ENCODE measurements at places on chromosomes 11 and 22.

DNA sequence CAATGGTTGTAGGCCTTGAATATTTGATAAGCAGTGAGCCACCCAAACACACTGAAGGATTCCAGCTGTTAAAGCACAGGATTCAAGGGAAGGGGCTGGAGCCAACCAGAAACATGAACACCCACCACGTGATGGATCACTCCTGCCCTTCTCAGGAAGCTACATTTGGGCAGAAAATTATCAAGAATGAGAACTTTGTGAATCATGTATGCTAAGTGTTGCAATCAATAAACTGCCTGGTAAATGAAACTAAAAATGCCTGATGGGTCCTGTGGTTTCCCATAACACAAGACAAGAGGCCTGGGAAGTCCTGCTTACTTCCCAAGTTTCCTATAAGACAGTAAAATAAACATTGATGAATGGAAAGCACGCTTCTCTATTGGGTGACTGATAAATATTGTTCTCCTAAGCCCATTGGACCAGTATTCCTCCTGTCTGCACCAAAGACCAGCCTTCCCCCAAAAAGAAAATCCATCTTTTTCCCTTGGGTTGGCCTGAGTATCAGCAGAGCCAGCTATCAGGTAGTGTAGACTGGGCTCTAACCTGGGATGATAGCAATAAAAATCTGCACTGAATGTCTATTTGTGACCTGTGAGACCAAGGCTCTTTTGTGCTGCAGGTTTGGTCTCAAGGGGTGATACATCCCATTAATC lies 98.4 kb downstream of the CCDC83 start:
- no peak for DNase-seq

GRCh38 chr11:1573077-1573902 lies 1.2 kb upstream of the DUSP8 start:
- no peak for DNase-seq

DNA sequence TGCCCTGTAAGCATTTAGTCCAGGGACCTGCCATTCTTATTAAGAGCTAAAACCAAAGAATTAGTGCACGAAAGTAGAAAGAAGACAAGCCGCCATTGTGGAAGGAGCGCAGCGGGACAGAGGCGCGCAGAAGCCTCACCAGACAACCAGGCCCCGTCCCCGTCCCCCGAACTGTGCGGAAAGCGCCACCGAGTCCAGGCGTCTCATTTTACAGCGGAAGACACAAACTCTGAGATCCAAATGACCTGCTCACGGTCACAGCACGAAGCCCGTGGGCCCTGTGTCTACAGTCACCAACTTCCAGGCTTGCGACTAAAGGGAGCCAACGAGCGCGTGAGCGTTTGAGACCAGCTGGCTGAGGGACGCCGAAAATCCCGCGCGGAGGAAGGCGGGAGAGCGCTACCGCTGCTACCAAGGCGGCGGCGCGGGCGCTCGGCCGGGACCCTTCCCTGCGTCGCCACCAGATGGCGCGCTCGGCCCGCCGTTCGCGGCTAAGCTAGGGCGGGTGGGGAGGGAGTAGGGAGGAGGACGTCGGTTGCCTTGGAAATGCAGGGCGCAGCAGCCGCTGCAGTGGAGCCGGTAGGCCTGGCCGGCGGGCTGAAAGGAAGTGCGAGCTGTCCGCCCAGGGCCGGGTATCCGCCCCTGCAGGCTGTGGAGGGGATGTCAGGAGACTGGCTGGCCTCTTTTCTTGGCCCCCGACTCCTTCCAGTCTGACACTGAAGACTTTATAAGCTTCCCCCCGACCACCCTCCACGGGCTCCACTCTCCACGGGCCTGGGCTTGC lies 434 bp upstream of the CCDC83 start:
- peak; percentile 90 for DNase-seq

DNA sequence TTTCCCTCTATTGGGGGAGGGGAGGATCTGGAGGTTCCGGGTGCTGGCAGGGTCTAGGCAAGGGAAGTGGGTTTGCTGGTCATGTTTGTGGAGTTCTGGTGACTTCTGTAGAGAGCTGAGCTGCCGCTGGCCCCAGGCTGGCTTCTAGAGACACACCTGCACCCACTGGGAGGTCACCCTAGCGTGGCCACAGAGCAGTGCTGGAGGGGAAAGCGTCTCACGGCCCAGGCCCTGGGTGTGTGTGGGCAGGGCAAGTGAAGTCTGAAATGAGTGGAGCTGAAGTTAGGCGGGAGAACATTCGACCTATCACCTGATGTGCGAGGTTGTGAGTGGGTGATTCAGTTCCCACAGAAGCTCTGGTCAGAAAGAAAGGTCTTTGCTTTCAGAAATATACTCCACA lies 27.9 kb downstream of the SMIM38 start:
- DNase-seq, result no peak

DNA sequence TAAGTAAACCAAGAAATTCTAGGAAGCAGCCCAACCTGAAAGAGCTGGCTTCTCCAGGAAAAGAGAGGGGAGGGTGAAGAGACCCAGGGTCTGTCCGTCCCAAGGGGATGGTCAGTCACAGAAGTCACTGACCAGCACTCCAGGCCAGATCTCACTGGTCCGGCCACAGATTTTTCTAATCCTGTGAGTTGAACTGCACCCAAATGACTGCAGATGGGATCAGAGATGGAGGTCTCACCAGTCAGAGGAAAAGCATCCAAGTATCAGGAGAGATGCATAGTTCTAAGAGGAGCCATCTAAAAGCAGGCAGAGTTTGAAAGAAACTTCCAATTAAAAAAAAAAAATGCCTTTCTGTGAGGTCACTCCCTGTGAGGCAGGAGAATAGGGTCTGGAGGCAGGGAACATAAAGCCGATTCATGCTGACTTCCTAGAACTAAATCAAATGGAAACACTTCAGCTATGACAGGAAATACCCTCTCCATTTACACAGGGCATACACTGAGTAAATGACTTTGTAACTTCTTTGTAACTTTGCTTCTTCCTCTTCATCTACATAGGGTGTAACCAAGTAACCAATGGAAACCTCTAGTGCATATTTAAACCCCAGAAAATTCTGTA lies 144.5 kb downstream of the CCDC34 start:
- DNase-seq, result no peak
